ENCODE measurements at places on chromosomes 1 and 21.

- no peak for DNase-seq
These were observed 1973.8 kb downstream of the MRPL39 start for GRCh38 chr21:23633447-23633940.

DNA sequence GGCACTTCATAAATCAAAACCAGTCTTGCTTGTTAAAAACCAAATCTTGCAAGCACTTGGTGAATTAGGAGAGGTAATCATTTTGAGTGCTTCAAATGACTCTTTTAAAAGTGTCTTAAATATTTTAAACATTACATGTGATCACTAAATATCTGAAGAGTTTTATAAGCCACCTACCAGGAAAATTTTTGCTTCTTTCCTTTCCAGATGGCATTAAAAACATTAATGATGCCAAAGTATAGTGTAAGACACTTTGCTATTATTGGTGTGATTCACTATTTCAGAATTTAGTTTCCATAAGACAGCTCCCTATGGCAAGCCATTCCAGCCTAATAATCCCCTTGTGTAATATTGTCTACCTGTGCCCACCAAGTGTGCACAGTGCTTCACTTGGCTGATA, 548.8 kb upstream of the ADAMTS5 start:
- DNase-seq, result no peak

GRCh38 chr1:35047188-35047858, 15.6 kb upstream of the ZMYM6 start:
- peak; percentile 28 for DNase-seq

DNA sequence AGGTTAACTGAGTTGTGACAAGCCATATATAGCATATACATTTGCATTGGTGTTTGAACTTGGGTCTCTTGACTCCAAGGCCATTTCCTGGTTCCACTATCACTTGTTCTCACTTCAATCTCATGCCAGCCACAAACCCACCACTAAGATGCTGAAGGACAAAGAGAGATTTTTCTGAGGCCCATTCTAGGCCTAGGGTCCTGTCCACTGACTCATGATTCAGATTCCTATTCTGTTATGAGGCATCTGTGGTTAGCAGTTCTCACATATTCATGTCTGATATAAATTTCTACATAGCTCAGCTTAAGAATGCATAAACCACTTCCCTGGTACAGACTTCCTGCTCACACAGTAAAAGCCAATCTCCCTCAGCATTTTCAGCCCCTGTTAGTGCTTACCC, 326.1 kb upstream of the BEND5 start:
- DNase-seq, result no peak

GRCh38 chr1:69673321-69673720, 105.6 kb downstream of the LRRC7 start:
- DNase-seq, result no peak

DNA sequence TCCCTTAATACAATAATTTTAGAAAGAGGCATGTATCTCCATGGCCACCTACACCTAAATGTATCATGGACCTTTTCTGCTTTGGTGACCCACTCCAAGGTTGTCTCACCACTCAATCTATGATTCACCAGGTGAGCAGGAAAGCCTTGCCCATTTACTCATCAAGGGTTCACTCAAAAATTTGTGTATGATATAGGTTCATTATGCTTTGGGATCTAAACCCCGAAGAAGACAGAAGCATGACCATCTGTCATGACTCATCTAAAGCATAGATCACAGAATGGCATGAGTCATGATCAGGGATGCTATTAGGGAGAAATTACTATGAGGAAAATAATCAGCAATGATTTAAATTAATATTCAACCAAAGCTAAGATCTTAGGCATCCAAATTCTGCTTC, 38.5 kb downstream of the PYHIN1 start:
- no peak for DNase-seq

DNA sequence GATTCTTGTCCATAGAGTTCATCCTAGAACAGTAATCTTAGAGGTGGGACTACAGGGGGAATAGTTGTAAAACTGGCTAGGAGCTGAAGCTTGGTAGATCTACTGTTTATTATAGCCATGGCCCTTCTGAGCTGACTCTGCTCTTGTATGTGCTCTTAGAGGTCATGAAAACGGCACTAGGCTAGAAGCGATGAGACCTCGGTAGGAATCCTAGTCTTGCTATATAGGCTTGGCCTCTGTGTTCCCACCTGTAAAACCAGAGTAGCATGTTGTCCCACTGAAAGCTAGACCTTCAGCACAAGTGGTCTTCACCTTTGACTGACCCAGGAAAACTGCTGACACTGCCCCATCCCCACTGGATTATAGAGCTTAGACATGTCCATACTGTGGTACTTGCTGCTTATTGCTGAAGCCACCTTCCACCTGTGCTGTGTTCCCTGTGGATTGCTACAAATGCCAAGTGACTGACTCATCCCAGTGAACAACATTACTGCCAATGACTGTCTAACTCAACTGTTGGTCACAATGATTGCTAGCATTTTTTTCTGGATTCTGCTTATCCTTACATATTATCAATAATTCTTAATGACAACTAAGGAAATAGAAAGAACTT, 23.0 kb upstream of the PIGC start:
- no peak for DNase-seq

- DNase-seq, result peak; percentile 23
These were observed 61.6 kb downstream of the LRRN2 start for GRCh38 chr1:204623894-204624361.

DNA sequence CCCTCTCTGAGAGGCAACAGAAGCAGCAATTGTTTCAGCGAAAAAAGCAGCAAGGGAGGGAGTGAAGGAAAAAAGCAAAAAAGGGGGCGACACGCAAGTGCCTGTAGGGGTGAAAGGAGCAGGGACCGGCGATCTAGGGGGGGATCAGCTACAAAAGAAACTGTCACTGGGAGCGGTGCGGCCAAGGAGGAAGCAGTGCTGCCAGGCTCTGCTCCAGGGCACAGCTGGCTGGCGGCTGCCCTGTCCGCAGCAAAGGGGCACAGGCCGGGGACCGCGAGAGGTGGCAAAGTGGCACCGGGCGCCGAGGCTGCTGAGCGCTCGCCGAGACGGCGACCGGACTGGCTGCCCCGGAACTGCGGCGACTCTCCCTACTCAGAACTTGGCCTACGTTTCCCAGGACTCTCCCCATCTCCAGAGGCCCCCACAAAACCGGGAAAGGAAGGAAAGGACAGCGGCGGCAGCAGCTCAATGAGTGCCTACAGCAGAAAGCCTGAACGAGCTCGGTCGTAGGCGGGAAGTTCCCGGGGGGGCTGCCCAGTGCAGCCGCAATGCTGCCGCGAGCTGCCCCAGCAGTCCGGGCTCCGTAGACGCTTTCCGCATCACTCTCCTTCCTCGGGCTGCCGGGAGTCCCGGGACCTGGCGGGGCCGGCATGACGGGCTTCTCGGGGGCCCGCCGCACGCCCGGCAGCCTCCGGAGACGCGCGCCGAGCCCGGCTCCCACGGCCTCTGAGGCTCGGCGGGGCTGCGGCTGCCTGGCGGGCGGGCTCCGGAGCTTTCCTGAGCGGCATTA, 1.0 kb upstream of the CDKN2C start:
- DNase-seq, result peak; percentile 86

DNA sequence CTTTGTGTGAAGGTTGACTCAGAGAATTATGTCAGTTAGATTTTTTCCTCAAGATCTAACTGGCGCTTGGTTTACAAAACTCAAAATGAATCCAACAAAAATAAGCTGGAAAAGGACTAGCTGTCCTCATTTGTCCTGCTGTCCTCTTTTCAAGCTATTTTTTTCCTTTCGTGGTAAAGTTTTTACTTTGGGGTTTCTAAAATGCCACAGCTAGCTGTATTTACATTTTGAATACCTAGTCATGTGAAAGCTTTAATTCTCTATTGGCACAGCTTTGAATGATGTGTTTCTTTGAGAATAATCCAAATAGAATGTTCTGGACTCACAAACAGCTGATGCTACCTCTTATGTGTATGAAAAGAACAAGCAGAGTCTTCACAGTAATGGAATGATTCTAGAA, 673.6 kb upstream of the NR5A2 start:
- no peak for DNase-seq

DNA sequence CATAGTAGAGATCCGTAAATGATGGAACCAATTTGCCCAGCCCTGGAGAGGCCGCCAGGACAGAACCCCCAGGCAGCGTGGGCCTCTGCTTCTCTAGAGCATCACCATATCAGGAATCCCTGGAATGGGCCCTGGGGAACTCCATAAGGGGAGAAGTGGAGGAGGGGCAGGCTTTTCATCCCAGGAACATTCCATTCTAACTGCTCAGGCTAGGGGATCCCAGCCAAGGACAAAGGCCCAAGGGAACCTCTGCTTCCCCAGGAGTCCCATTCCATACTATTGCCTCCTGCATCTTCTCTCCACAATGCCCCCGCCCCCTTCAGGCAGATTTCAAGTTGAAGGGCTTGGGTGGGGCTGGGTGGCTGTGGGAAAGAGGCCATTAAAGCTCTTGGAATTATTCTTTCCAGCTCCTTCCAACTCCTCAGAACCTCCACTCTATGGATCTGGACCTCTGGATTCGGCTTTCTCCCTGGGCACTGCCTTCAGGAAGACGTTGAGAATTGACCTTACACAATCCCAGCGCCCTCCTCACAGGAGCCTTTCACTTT, 6.0 kb downstream of the TRNP1 start:
- no peak for DNase-seq

DNA sequence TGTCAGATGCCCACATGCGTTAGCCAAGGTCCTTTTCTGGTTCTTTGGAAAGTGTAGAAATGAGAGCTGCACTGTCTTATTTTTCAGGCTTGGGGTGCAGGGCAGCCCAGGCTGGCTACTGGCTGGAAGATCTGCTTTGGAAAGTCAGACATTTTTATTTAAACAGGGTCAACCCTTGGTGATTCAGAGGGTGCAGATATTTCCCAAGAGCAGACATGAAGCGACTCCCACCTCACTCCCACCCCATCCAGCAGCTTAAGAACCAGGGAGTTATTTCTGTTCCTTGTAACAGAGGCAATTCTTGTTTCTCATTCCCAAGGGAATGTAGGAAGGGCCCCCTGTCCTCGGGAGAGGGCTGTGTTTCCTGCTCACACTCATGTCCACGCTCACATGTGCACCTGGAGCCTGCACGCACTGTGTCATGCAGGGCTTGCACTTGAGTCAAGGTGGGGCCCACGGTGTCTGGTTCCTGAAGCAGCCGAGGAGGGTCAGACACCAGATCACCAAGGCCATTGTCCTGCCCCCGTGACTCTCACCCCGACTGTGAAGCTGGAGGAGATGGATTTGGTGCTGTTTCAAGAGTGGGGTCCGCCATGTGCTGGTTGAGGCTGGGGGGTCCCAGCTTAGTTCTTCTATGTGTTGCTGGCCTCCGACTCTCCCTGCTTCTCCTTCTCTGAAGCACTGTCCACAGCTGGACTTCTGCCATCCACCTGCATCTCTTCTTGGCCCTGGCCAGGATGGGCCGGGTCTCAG, 992 bp downstream of the S100A7A start:
- no peak for DNase-seq

GRCh38 chr21:36804874-36805611, 106.1 kb downstream of the SIM2 start:
- no peak for DNase-seq

DNA sequence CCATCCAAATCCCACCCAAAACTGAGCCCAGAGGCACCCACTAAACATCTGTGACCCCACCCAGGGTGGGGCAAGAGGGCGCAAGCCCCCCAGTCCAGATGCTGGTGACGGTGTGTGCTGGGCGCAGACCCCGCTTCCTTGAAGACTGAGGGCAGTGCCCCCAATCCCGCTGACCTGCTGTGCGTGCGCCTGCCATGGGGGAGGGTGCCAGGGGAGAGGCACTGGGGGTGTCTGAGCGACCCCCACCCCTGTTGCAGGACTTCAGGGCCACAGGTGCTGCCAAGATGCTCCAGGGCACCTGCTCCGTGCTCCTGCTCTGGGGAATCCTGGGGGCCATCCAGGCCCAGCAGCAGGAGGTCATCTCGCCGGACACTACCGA, 13.3 kb downstream of the COL6A2 start:
- DNase-seq, result no peak

DNA sequence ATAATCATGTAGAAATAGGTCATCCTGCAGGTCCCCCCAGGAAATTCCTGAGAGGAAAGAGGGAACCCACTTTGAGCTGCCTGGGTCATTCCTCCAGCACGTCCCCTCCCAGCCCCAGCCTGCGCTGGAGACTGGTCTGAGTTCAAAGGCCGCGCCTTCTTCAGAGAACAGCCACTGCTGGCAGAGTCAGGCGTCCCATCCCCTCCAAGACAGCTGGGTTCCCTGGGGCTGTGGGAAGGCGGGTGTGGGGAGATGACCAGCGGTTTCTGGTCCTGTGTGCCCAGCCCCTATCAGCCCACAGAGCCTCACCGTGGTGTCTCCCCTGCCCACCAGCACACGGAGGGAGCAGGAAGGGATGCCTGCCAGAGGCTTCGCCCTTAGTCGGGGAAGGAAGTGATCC, 18.0 kb upstream of the TRAPPC10 start:
- DNase-seq, result no peak

GRCh38 chr1:248822148-248823032, 3.3 kb downstream of the SH3BP5L start:
- DNase-seq, result no peak

- DNase-seq, result no peak
These were observed 122.9 kb upstream of the KRTAP19-8 start for GRCh38 chr21:31161157-31161556.

DNA sequence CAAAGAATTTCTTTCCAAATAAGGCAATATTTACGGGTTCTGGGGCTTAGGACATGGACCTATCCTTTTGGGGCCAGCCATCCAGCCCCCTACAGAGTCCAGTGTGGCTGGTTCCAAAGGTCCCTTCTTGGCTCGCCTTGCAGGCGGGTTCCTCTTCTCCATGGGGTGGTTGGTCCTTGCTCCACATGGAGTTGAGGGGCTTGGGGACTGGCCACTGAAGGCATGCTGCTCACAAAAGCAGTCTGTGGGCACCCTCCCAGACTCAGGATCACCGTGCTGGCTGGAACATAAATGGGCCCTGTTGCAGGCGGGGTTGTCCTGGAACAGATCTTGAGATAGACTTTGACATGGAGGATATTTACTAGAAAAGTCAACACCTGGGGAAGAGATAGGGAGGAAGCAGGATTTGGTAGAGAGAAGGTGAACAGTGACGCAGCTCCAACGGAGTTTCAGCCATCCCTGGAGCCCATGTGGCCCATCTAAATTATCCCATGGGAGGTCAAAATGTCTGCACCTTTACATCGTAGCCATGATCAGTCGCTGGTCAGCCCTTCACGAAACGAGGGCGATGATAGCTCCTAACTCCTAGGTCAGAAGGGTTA, 39.1 kb upstream of the LRP8 start:
- no peak for DNase-seq

DNA sequence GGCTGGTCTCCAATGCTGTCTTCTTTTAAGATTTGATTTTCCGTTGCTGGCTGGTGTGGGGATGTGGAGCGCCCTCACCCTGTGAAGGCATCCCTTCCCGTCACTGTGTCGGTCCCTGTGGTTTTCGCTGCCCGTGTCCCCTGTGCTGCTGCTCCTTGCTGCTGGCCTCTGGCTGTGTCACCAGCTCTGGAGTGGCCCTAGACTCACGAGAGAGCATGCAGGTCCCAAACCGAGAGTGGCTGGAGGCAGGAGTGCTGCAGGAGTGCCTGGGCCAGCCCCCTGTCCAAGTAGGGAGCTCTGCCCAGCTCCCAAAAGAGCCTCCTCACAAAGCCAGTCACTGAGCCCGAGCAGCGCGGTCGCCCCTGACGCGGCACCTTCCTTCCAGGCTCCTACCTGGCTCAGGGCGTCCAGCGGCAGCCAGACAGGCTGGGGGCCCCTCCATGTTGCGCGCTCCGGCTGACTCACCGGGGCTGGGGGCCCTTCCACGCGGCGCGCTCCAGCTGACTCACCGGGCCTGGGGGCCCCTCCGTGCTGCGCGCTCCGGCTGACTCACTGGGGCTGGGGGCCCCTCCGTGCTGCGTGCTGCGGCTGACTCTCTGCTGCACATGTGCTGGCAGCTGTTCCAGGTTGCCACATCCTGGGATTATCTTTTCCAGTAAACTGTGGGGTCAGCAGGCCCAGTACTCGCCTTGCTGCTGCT, 106.7 kb upstream of the COL6A1 start:
- no peak for DNase-seq

Data from Kasumi-1 (cell line).